ENCODE measurements at places on chromosomes 3 and 15. TPM values are rescaled to one million over a fixed set of nuclear protein-coding genes. Genes with fewer than 3 reads are reported as not detected.
A peak's percentile ranks its signal among the peaks of the same experiment; 100 is the strongest.

NR2E3 gene
- not detected for total RNA-seq

TUSC7 gene
- total RNA-seq = not detected

OIP5 gene
- total RNA-seq = 37.5 TPM

PLA1A gene
- total RNA-seq = not detected

CACNA2D3 gene
- 0.14 TPM for total RNA-seq

SLC28A1 gene
- total RNA-seq = not detected

GRCh38 chr15:35522061-35522460, 23.9 kb downstream of the DPH6 start:
- no peak for DNase-seq

GRCh38 chr3:184588776-184589175, 27.2 kb downstream of the EPHB3 start:
- no peak for DNase-seq

DNA sequence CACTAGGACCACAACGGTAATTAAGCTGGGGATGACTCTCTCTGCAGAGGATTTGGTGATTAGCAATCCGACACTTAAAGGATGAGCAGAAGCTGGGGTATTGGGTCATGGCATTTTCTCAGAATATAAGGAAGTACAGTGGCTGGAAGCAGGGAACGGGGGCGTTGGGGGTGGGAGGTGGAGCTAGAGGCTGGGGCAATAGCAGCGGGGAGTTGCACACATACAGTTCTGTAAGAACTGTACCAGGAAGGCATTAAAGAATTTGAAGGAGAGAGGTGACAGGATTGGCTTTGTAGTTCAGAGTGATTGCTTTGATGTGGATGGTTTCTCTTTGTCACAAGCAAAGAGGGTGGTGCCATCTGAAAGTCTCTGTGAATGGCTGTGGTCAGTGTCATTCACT, 28.2 kb downstream of the PSMD6 start:
- DNase-seq = no peak

DNA sequence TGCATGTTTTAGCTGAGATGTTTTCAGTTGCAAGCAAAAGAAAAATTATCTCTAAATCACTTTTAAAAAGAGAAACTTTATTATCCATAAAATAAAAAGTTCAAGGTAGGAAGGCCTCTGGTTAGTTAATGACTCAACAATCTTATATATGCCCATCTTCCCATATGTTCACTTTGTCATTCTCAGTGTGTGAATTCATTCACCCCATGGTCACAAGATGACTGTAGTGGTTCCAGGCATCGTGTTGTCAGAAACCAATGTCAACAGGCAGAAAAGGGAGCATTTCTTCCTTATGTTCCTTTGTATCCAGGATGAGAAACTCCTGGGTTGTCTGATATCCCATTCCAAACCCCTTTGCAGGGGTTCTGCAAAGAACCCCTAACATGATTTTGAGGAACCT, 119.9 kb upstream of the RAP2B start:
- DNase-seq = no peak

GRCh38 chr15:28128031-28128430, 28.9 kb upstream of the OCA2 start:
- DNase-seq = no peak

DNA sequence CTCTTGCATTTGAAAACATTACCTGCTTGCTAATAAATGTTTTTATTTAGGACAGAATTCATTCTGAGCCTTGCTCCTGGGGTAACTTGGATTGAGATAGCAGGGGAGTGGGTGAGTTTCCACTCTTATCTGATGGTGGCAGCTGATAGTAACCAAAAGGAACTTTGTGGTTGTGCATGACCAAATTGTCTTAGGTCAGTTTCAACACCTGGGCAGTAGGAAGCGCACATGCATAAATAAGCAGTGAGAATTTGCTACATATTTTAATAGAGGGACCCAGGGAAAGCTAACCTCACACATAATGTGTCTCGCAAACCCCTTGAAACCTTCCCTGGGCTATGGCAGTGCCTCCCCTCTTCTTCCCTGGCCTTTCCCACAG, 65.4 kb upstream of the XCR1 start:
- no peak for DNase-seq

GRCh38 chr3:142077859-142078500, 71.4 kb downstream of the TFDP2 start:
- no peak for DNase-seq

DNA sequence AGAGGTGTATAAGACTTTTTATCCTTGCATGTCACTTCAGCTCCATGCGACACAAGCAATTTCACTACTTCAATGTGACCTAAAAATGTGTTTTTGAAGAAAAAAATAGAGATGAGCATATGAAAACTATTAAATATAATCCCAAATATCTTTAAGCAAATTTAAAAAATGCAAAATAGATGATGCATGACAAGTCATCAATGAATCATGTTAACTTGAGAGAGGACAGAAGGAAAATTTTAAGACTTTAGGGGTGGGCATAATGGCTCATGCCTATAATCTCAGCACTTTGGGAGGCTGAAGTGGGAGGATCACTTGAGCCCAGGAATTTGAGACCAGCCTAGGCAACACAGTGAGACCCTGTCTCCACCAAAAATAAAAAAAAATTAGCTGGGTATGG, 73.3 kb downstream of the ANKRD28 start:
- DNase-seq = no peak

GRCh38 chr3:180320631-180321030, 281.3 kb upstream of the TTC14 start:
- no peak for DNase-seq

DNA sequence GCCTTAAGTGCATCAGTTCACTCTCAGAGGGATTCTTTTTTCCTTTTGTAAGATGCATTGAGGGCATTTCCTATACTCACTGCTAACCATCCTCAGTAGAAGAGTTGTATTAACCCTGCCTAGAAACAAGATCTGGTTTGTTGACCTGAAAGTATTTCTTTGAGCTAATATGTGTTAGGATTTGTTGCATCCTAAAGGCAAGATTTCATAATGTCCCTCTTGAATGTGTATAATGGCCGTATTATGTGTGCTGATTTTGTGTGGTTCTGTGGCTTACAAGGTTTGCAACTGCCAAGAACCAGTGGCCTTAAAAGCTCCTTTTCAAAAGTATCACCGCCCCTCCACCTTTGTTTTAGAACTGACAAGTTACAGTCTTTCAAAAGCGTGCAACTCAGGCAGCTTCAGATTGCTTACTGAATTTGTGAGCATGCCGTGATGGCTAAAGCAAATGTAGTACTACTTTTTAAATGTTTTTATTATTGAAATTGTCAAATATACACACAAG, 182.0 kb upstream of the BHLHE40 start:
- DNase-seq = no peak

GRCh38 chr3:79534727-79535126, 233.1 kb downstream of the ROBO1 start:
- DNase-seq = peak; percentile 11

DNA sequence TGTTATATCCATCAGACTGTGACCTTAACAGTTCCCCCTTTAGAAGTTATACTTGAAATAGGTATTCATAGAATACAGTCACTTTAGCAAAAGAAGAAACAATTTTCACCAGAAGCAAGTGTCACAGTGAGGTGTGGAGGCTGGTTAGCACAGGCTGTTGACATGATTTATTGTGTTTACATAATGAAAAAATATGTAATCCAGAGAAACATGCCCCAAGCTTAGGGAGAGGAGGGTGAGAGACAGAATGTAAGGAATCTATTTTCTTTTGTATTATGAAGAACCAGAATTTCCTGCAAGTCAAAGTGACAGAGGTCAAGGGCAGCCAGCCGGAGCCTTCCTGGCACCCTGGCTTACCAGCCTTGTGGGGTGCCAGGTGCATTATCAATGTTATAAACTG, 4.0 kb downstream of the IL12A start:
- no peak for DNase-seq

DNA sequence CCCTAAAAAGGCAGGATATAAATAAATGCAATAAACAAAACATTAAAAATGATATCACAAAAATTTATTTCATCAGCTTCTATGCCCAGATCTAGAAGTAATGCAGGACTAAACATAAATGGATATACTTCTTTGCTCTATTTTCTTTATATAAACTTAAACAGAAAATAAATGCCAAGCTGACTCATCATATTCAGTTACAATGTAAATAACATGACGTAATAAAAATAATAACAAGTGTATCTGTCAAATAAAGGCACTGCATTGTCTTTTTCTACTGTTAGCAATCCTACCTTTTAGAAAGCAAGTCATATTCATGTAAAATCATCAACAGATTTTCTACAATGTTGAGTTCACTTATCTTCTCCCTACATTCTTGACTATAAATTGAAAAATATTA, 61.6 kb downstream of the NEK10 start:
- no peak for DNase-seq

DNA sequence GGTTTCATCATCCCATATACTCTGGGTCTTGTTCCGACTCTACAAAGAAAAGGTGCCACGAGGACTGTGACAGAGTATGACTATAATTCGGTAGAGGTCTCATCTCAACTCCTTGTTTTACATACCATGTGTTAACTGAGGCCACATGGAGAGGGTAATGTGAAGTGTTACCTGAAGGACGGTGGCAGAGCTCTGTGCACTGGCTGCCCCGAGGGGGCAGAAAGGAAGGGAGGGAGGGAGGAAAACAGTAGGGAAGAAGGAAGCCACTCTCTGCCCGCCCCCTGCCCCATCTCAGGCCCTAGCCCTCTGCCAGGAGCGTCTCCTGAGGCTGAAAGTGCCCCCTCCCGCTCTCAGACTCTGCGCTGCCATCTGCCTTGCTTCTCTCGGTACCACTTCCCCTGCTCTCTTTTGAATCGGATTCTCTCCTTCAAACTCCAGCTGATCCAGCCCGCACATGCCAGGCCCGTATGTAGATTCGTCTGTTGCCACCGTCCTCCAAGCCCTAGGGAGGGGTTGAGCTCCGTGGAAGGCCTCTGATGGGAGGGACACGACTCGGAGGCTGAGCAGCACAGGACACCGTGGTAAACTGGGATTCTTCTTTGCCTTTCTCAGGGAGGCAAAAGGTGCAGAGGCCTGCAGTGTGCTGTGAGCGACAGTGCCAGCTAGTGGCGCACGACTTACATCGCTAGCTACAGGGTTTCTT, 70.5 kb upstream of the ATP10A start:
- peak; percentile 77 for DNase-seq

- no peak for DNase-seq
These were observed 22.3 kb downstream of the OSBPL10 start for GRCh38 chr3:31958701-31959152.

Measured in HT1080 (cell line).